ENCODE measurements at places on chromosomes 4 and X. TPM values are rescaled to one million over a fixed set of nuclear protein-coding genes. Genes with fewer than 3 reads are reported as not detected.

NWD2 gene
- 0.05 TPM for total RNA-seq

PGRMC2 gene
- 33.9 TPM for total RNA-seq

DCTD gene
- 63.9 TPM for total RNA-seq

SLIT2 gene
- total RNA-seq, result 57.0 TPM

GALNTL6 gene
- 11.7 TPM for total RNA-seq

MAGIX gene
- 0.89 TPM for total RNA-seq

DNA sequence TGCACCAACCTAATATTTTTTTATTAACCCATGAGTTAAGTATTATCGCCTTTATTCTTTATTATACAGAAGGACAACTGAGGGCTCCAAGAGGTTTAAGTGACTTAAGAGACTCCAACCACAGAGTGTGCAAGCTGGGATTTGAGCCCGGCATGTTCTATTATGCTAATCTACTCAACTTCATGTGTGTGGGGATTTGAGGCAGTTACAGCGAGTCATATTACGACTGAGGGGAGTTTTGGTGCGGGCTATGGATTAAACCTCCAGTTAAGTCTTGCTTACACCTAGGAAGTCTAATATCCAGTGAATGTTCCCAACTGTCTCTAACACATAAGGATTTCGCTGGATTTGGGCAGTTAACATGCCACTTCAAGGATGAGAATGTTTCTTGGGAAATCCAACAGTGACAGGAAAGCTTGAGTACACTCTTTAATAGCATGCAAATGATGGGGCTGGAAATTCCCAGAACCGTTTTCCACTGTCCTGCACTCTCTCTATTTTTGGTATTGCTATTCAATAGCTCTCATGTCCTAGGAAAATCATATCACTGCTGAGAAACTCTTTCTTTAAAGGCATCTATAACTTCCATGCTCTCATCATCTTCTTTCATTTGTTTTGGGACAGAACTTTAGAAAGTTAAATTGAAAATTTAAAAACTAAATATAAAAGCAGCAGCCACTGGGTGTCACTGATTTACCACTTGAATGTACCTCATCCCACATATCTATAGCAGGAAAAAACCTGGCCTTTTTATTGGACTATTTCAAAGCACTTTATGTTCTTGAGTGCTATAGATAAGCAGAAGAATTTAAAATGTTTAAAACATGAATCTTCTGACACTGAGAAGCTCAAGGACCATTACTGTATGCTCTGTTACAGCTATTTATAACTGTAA lies 165.1 kb upstream of the TTC29 start:
- H3K36me3 ChIP-seq, result no peaks in the 10 kb centered on the region
- DNase-seq, result no peak
- no peaks in the 10 kb centered on the region for H3K27me3 ChIP-seq
- H3K4me1 ChIP-seq, result no peaks in the 10 kb centered on the region
- H3K27ac ChIP-seq, result peak overlapping the region; percentile 59
- no peak overlapping the region for H3K4me3 ChIP-seq

DNA sequence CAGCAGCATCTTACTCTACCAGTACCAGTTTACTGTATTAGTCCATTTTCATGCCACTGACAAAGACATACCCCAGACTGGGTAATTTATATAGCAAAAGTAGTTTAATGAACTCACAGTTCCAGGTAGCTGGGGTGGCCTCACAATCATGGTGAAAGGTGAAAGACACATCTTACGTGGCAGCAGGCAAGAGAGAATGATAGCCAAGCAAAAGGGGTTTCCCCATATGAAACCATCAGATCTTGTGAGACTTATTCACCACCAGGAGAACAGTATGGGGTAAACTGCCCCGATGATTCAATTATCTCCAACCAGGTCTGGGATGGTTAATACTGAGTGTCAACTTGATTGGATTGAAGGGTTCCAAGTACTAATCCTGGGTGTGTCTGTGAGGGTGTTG lies 69.3 kb downstream of the YIPF6 start:
- no peak overlapping the region for H3K27ac ChIP-seq
- H3K4me3 ChIP-seq, result no peak overlapping the region
- no peaks in the 10 kb centered on the region for H3K4me1 ChIP-seq
- H3K36me3 ChIP-seq, result no peaks in the 10 kb centered on the region
- no peak for DNase-seq
- H3K27me3 ChIP-seq, result no peaks in the 10 kb centered on the region

DNA sequence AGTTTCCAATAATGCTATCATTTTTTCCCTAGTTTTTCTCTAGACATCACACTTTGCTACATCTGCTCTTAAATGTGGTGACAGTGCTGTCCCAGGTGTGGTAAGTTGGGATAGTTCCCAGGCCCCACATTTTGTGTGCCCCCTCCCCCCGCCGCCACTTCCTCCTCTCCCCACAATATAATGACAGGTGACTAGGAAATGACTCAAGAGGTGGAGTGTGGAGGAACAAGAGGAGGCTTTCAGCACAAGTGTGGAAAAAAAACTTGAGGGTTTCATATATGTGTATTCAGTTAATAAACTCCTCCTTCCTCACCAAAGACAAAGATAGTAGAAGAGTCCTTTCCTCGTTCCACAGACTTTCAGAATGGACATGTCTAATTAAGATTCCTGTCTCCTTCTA lies 18.3 kb upstream of the IL21 start:
- H3K4me3 ChIP-seq, result no peak overlapping the region
- no peak overlapping the region for H3K27ac ChIP-seq
- DNase-seq, result no peak
- no peaks in the 10 kb centered on the region for H3K36me3 ChIP-seq
- H3K4me1 ChIP-seq, result peaks cover 4% of the 10 kb centered on the region

GRCh38 chrX:10952619-10953018 lies 158.5 kb upstream of the HCCS start:
- no peak for DNase-seq
- no peak overlapping the region for H3K4me3 ChIP-seq
- H3K36me3 ChIP-seq, result no peaks in the 10 kb centered on the region
- H3K27ac ChIP-seq, result no peak overlapping the region
- H3K4me1 ChIP-seq, result no peaks in the 10 kb centered on the region

DNA sequence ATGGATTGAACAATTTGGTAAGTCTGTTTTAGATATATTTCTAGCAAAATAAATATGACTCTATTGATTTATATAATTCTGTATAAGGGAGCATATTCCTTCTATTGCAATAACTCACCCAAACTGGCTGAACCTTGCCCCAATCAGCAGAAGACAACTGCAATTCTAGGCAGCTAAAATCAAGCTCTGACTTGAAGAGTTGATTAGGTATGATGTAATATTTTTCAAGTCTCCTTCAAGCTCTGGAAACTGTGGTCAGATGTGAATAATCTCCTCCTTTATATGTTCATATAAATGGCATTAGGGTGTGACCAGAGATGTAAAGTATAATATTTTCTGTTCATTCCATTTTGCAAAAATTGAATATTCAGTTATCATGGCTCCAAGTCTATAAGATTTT lies 8.2 kb downstream of the RASSF6 start:
- no peaks in the 10 kb centered on the region for H3K4me1 ChIP-seq
- H3K27ac ChIP-seq, result no peak overlapping the region
- peaks cover 4% of the 10 kb centered on the region for H3K27me3 ChIP-seq
- no peak for DNase-seq
- no peaks in the 10 kb centered on the region for H3K36me3 ChIP-seq

GRCh38 chrX:154828016-154828408 lies 6.5 kb downstream of the SMIM9 start:
- no peaks in the 10 kb centered on the region for H3K36me3 ChIP-seq
- H3K27ac ChIP-seq, result peak overlapping the region; percentile 67
- no peaks in the 10 kb centered on the region for H3K4me1 ChIP-seq
- no peak for DNase-seq

- no peaks in the 10 kb centered on the region for H3K4me1 ChIP-seq
- no peak overlapping the region for H3K27ac ChIP-seq
- no peak overlapping the region for H3K4me3 ChIP-seq
- no peaks in the 10 kb centered on the region for H3K36me3 ChIP-seq
- DNase-seq, result no peak
Measured at GRCh38 chr4:74671080-74671698, 123.1 kb downstream of the BTC start.

DNA sequence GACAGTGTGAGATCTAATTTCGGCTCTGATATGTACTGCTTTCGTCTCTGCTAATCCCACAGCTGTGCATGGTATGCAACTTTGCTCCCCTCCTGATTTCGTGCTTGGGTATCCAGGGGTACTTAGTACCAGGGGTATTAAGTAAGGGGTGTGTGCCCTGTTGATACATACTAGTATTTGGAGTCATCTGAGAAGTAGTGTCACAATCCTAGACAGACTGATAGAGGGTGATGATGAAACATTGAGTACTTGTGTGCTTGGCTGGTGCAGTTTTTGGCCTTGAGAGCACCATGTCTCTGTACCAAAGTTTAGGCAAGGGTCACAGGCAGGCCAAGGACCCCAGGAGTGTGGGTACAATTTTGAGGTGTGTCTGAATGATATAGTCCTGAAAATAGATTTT lies 10.9 kb downstream of the GPAT3 start:
- H3K4me1 ChIP-seq, result no peaks in the 10 kb centered on the region
- H3K4me3 ChIP-seq, result no peak overlapping the region
- H3K36me3 ChIP-seq, result no peaks in the 10 kb centered on the region
- no peak overlapping the region for H3K27ac ChIP-seq
- H3K27me3 ChIP-seq, result no peaks in the 10 kb centered on the region
- DNase-seq, result no peak

GRCh38 chr4:8765631-8766590 lies 105.7 kb downstream of the HMX1 start:
- H3K36me3 ChIP-seq, result no peaks in the 10 kb centered on the region
- no peak overlapping the region for H3K4me3 ChIP-seq
- DNase-seq, result peak; percentile 59
- H3K4me1 ChIP-seq, result no peaks in the 10 kb centered on the region
- H3K27me3 ChIP-seq, result no peaks in the 10 kb centered on the region

DNA sequence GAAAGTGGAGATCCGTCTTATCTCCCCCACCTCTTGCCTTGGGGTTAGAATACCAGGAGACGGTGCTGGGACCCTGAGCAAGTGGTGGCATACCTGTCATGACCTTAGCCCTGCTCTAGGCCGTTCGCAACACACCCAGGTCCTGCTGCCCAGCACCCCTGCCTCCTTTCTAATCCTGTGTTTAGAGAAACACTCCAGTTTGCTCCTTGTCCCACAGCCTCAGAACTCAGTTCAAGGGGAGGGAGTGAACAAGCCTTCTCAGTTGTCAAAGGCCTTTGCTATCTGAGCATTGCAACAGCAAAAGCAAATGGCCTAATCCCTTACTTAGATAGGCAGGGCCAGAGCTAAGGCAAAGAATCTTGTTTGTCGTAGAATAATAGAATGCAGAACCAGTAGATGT lies 67.9 kb downstream of the CHRNA9 start:
- no peak overlapping the region for H3K4me3 ChIP-seq
- no peaks in the 10 kb centered on the region for H3K4me1 ChIP-seq
- H3K36me3 ChIP-seq, result no peaks in the 10 kb centered on the region
- H3K27ac ChIP-seq, result no peak overlapping the region
- no peak for DNase-seq

GRCh38 chr4:52651996-52652672 lies 7.0 kb downstream of the USP46 start:
- peaks cover 11% of the 10 kb centered on the region for H3K4me1 ChIP-seq
- H3K27me3 ChIP-seq, result no peaks in the 10 kb centered on the region
- no peak overlapping the region for H3K27ac ChIP-seq
- DNase-seq, result no peak
- H3K36me3 ChIP-seq, result no peaks in the 10 kb centered on the region

GRCh38 chr4:7554905-7555304 lies 120.2 kb upstream of the PSAPL1 start:
- H3K36me3 ChIP-seq, result no peaks in the 10 kb centered on the region
- H3K4me1 ChIP-seq, result no peaks in the 10 kb centered on the region
- H3K27ac ChIP-seq, result no peak overlapping the region
- DNase-seq, result no peak

DNA sequence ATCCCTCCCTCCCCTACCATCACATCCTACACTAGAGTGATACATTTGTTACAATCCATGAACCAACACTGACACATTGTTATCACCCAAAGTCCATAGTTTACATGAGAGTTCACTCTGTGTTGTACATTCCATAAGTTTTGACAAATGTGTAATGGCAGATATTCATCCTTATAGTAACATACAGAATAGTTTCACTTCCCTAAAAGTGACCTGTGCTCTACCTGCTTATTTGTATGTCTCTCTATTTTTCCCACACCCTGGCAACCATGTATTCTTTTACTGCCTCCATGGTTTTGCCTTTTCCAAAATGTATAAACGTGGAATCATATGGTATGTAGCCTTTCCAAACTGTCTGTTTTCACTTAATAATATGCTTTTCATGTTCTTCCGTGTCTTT lies 42.2 kb upstream of the HPGD start:
- H3K36me3 ChIP-seq, result no peaks in the 10 kb centered on the region
- DNase-seq, result no peak
- no peaks in the 10 kb centered on the region for H3K27me3 ChIP-seq
- H3K27ac ChIP-seq, result no peak overlapping the region

DNA sequence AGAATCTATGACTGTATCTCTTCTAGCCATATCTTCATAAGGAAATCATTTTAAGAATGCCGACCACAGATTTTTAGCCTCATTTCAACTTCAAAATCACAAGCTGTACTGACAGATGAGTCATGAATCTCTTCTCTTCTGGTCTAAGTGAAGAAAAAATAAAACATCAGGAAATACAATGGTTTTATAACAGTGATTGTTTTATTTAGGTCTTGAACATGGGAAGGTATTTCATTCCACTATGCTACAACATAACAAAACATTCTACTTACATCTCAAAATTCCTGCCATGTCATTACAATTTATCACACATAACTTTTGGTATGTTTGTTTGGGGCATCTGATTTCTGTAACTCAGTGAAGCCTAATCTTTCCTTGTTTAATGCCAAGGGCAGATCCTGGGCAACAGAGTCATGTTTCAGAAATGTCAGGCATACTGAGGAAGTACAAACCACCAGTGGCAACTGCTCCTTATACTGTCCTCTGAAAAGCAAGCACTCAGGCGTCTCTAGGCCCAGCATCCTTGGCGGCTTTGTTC lies 325.0 kb downstream of the PDHA2 start:
- H3K27ac ChIP-seq, result no peak overlapping the region
- no peaks in the 10 kb centered on the region for H3K27me3 ChIP-seq
- H3K4me1 ChIP-seq, result no peaks in the 10 kb centered on the region
- no peaks in the 10 kb centered on the region for H3K36me3 ChIP-seq
- no peak for DNase-seq
- no peak overlapping the region for H3K4me3 ChIP-seq

DNA sequence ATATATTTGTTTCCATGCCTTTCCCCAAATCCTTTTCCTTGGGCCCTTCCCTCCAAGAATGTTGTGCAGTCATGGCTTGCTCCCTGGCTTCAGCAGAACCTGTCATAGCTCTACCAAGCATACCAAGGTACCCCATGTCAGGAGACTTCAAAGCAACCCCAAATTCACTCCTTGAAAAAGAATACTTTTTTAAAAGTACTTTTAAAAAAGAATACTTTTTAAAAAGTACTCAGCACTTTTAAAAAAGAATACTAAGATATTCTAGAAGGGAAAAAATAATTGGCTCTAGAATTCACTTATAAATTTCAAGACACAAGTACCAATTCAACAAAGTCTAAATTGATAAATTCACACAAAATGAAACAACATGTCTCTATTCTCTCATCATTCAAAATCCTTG lies 76.0 kb downstream of the NR3C2 start:
- H3K4me1 ChIP-seq, result no peaks in the 10 kb centered on the region
- no peaks in the 10 kb centered on the region for H3K27me3 ChIP-seq
- H3K36me3 ChIP-seq, result no peaks in the 10 kb centered on the region
- H3K27ac ChIP-seq, result no peak overlapping the region

GRCh38 chr4:150371869-150372268 lies 210.1 kb upstream of the MAB21L2 start:
- DNase-seq, result no peak
- no peaks in the 10 kb centered on the region for H3K36me3 ChIP-seq
- H3K27ac ChIP-seq, result no peak overlapping the region
- H3K4me1 ChIP-seq, result no peaks in the 10 kb centered on the region
- H3K27me3 ChIP-seq, result no peaks in the 10 kb centered on the region

Data from spleen (tissue), 13 donors.